ENCODE measurements at places on chromosomes 1 and 21.

- no peak for DNase-seq
Measured at GRCh38 chr1:231929311-231929710, 302.7 kb downstream of the DISC1 start.

DNA sequence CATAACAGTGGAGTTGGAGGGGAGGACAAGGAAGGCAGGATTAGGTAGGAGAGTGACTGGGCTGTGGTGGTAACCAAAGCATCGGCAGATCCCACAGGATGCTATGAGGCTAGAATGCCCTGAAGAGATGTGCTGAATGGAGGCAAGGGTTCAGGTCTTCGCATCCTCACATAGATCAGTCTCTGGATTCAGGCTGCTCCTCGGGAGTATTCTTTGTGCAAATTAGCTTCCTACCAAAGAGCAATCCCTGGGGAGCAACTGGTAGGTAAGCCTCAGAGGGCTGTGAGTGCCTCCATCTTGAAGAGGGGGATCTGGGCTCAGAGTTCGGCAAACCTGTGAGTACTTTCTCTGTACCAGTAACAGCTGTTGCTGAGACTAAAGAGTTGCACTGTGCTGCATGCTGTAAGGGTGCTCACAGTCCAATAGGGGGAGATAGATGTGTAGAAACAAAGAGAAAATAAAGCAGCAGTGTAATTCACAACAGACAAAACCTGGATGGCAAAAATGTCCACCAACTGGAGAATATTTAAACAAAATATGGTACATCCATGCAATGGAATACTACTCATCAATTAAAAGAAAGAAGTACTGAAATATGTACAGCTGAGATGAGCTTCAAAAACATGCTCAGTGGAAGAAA is 322.4 kb upstream of the DEPDC1 start:
- DNase-seq, result peak; percentile 60

DNA sequence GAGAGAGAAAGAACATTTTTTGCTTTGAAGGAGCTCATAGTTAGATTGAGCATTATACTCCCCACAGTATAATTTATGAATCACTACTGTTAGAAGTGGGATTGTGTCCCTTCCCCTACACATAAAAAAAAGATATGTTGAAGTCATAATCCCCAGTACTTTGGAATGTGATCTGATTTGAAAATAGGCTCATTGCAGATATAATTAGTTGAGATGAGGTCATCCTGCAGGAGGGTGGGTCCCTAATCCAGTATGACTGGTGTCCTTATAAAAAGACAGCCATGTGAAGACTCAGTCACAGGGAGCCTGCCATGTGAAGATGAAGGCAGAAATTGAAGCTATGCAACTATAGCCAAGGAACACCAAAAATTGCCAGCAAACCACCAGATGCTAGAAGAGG is 76.4 kb downstream of the TGFB2 start:
- DNase-seq, result no peak

DNA sequence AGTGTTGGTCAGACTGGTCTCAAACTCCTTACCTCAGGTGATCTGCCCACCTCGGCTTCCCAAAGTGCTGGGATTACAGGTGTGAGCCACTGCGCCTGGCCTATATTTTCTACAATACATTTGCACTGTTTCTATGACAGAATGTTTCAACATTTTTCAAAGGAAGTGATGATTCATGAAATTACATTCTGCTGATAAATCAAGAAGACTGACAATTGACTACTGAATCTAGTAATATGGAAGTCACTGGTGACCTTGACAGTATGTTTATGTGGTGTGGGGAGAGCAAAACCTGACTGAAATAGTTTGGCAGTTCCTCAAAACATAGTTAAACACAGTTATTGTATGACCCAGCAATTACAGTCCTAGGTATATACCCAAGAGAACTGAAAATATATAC is 18.1 kb downstream of the LRIF1 start:
- DNase-seq, result no peak

GRCh38 chr21:37848721-37849490 is 67.4 kb downstream of the KCNJ6 start:
- DNase-seq, result no peak

DNA sequence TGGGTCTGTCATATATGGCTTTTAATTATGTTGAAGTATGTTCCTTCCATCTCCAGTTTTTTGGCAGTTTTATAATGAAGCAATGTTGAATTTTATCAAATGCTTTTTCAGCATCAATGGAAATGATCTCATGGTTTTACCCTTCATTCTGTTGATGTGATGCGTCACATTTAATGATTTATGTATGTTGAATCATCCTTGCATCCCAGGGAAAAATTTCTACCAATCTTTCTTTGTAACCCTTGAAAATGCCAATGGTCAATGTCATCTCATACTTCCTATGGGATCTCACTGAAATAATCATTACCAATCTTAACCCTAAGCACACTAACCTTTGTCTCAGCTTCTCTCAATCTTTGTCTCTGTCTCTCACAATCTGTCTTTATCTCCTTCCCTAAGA is 1004.0 kb downstream of the KCNT2 start:
- DNase-seq, result no peak

GRCh38 chr1:37845786-37846185 is 13.6 kb downstream of the MTF1 start:
- no peak for DNase-seq

Measured in D341Med (cell line).